ENCODE measurements at places on chromosomes 2 and 18. TPM values are rescaled to one million over a fixed set of nuclear protein-coding genes. Genes with fewer than 3 reads are reported as not detected.

- H3K36me3 ChIP-seq: no peaks in the 10 kb centered on the region
These were observed 6.6 kb downstream of the ATOH8 start for GRCh38 chr2:85760371-85760770.

GRCh38 chr2:159571540-159572260 is 44.6 kb downstream of the BAZ2B start:
- no peaks in the 10 kb centered on the region for H3K27me3 ChIP-seq
- peaks cover 6% of the 10 kb centered on the region for H3K4me1 ChIP-seq
- no peak for DNase-seq

GRCh38 chr2:173062801-173063200 is 12.8 kb upstream of the MAP3K20 start:
- H3K4me1 ChIP-seq: peaks cover 25% of the 10 kb centered on the region
- no peaks in the 10 kb centered on the region for H3K27me3 ChIP-seq
- no peaks in the 10 kb centered on the region for H3K36me3 ChIP-seq
- DNase-seq: peak; percentile 56
- no peak overlapping the region for H3K27ac ChIP-seq
- no peak overlapping the region for H3K4me3 ChIP-seq

DNA sequence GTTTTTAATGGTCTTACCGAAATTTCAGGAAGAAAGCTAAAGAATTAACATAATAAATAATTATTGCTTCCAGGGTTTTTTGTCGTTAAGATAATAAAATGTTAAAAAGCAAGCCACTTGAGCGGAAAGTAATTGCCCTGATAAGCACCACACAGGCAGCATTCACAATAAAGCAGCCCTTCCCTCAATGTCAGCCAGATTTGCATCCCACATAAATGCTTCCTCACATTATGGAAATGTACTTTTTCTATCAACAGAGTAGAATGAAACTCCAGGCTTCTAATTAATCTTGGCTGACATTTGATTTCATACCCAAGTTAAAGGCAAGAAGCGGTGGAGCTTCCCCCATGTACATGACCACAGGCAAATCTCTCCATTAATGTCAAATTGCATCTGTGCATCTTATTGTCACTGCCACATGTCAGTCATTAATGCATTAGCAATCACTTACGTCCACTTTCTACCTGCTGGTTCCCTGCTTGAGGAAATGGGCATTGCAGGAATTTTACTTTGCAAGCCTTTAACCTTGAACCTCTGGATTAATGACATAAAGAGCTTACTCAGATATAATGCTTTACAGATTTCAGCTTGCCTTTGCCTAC is 26.2 kb downstream of the PTPRM start:
- peaks cover 27% of the 10 kb centered on the region for H3K4me1 ChIP-seq
- no peak overlapping the region for H3K4me3 ChIP-seq
- DNase-seq: no peak
- no peaks in the 10 kb centered on the region for H3K36me3 ChIP-seq
- H3K27me3 ChIP-seq: no peaks in the 10 kb centered on the region

GRCh38 chr18:37395138-37395537 is 170.5 kb downstream of the CELF4 start:
- H3K4me1 ChIP-seq: peaks cover 5% of the 10 kb centered on the region
- DNase-seq: no peak
- no peaks in the 10 kb centered on the region for H3K36me3 ChIP-seq

- H3K27ac ChIP-seq: no peak overlapping the region
- no peaks in the 10 kb centered on the region for H3K27me3 ChIP-seq
- no peaks in the 10 kb centered on the region for H3K4me1 ChIP-seq
- no peaks in the 10 kb centered on the region for H3K36me3 ChIP-seq
- H3K4me3 ChIP-seq: no peak overlapping the region
These were observed 279.8 kb downstream of the CELF4 start for GRCh38 chr18:37285825-37286224.

DNA sequence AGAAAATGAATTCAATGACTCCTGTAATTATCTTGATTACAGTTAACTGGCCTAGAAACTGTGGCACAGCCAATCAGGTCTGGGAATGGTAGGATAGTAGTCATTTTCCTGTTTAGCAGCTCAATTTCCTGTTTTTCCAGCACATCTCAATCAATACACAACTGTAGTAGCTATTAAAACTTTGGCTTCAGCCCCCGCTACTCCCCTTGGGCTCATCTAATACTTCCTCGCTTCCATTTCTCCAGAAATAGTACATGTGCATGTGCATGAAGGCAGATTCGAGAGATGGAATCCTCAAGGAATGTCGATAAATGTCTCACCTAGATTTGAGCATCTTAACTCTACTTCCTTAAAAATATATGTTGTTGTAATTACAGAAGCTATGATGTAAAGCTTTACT is 9.7 kb downstream of the COBLL1 start:
- H3K27ac ChIP-seq: no peak overlapping the region
- no peaks in the 10 kb centered on the region for H3K36me3 ChIP-seq
- DNase-seq: no peak
- no peaks in the 10 kb centered on the region for H3K27me3 ChIP-seq
- H3K4me1 ChIP-seq: peaks cover 15% of the 10 kb centered on the region

- no peaks in the 10 kb centered on the region for H3K36me3 ChIP-seq
- no peak for DNase-seq
- peaks cover 83% of the 10 kb centered on the region for H3K27me3 ChIP-seq
- no peak overlapping the region for H3K27ac ChIP-seq
- no peaks in the 10 kb centered on the region for H3K4me1 ChIP-seq
These were observed 1194.7 kb upstream of the CRIM1 start for GRCh38 chr2:35160871-35161270.

DNA sequence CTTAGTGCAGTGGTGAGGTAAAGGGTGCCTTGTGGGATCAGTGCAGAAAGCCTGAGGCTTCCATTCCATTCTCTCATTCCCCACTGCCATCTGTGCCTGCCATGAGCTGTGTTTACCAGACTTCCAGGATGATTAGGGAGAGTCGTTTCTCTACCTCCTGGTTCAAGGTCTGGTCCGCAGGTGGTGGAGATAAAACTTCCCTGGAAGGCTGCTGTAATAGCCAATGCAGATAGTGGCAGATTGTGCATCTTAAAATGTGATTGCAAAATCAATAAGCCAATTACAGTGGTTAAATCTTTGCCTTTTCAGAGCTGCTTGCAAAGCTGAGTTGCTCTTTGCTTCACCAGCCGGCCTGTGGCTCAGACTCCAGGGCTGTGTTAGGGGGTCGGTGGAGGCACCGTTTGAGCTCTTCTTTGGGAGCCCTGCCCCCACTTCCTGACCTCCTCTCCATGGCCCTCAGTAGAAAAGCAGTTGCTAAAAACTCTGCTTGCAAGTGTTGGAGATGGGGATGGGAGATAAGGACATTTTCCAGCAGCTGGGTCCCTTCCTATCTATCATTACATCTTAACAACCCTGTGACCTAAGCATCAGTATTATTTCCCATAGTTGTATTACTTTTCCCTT is 95.2 kb upstream of the HS6ST1 start:
- no peaks in the 10 kb centered on the region for H3K4me1 ChIP-seq
- H3K4me3 ChIP-seq: no peak overlapping the region
- H3K27me3 ChIP-seq: no peaks in the 10 kb centered on the region
- H3K27ac ChIP-seq: no peak overlapping the region
- no peak for DNase-seq

DNA sequence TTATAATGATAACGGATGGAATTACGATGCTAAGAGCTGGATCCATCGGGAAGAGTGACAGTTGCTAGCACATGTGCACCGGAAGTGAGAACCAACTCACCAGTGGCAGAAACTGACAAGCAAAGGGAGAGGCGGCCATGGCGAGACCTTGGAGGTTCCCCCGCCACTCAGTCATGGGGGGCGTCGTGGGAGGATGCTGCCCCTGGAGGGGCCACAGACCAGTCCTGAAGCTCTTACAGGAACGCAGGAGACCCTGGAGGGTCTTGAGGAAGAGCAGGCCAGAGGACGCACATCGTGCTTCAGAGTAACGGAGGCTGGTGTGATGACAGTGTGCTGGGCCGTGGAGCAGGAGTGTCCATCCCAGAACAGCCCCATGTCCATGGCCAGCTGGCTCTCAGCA is 53.1 kb upstream of the KCNG2 start:
- H3K36me3 ChIP-seq: peaks cover 35% of the 10 kb centered on the region
- no peak overlapping the region for H3K27ac ChIP-seq
- DNase-seq: no peak
- no peaks in the 10 kb centered on the region for H3K27me3 ChIP-seq
- H3K4me1 ChIP-seq: no peaks in the 10 kb centered on the region

DNA sequence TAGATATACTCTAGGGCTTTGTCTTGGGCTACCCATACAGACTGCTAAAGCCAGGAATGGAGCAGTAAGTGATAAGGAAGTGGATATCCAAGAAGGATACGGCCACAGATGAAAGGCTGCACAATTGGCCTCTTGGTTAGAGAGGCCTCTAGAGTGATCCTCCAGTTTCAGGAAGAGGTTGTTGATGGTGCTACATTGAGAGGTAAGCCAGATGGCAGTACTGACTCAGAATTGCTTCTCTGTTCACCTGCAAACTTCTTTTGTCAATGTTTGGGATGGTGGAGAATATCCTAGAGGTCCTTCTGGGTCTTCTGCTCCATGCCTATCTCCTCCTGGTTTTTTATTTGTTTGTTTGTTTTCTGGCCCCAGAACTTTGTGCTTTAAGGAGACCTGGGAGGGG is 226.8 kb upstream of the LRRTM1 start:
- H3K4me3 ChIP-seq: no peak overlapping the region
- no peaks in the 10 kb centered on the region for H3K4me1 ChIP-seq
- no peaks in the 10 kb centered on the region for H3K27me3 ChIP-seq
- no peaks in the 10 kb centered on the region for H3K36me3 ChIP-seq

DNA sequence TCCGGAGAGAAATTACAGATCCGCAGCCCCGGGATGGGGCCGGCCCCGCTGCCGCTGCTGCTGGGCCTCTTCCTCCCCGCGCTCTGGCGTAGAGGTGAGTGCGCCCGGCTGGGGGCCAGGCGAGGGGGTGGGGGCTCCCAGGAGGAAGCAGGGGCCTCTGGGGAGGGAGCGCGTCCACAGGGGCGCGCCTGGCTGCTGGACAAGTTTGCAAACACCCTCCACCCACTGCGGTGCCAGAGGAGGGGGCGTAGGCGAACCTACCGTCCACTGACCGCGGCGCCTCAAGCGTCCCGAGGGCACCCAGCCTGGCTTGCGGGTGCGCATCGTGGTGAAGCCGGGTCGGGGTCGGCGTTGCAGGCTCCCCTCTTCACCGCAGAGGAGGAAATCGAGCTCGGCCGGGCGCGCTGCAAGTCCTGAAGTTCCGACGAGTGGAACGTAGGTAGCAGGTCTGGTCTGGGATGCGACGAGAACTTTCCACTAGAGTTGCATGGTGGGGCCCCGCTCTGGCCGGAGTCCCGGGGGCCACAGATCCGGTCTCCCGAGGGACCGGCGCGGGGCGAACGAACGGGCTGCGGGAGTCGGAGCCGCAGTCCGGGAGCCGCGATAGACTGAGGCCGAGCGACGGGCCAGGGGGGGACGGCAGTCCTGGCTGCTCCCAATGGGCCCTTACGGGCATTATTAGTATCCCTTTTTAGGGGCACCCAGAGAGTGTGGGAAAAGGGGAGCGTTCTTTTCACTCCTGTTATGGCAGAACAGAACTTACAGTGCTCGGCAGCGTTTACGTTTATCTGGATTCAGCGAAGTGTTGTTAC is 502 bp downstream of the MERTK start:
- H3K4me1 ChIP-seq: peaks cover 19% of the 10 kb centered on the region
- no peaks in the 10 kb centered on the region for H3K36me3 ChIP-seq

DNA sequence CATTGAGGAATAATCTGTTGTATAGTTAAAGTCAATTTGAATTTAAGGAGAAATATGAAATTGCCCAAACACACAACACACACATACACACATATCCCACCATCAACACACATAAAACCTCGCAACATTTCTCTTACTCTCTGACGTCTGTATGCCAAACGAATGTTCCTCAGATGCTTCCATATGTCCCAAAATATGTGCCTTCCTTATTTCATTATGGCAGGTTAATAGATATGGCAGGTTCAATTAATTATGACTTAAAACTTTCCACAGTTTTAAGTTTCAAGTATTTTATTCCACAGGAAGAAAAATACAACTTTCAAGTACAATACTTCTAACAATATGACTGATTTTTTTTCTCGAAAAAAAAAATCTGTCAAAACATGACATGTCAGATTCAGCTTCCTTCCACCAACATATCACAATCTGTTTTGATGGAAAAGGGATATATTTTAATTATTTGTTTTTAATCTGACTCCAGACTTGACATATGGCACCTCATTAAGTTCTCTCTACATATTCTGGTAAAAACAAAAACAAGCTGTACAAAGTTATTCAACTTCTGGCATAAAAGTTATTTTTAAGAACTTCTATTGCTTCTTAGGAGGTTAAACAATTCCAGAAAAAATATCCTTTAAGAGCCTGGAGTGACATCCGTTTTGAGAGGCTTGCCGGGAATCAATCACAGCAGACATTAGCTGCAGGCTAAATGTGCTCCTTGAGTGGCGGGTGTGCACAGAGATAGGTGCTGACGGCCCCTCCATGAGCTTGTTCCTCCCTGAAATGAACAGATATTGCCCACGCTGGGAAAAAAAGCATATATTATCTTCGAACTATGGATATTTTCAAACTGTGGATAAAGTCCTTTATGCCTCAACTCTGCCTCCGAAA is 812.7 kb downstream of the DCDC2C start:
- no peak for DNase-seq
- H3K36me3 ChIP-seq: no peaks in the 10 kb centered on the region
- no peaks in the 10 kb centered on the region for H3K27me3 ChIP-seq
- no peaks in the 10 kb centered on the region for H3K4me1 ChIP-seq

GRCh38 chr18:45658756-45659155 is 43.5 kb downstream of the SLC14A2 start:
- peaks cover 28% of the 10 kb centered on the region for H3K4me1 ChIP-seq
- peaks cover 6% of the 10 kb centered on the region for H3K36me3 ChIP-seq
- H3K27ac ChIP-seq: peak overlapping the region; percentile 39
- H3K27me3 ChIP-seq: no peaks in the 10 kb centered on the region

DNA sequence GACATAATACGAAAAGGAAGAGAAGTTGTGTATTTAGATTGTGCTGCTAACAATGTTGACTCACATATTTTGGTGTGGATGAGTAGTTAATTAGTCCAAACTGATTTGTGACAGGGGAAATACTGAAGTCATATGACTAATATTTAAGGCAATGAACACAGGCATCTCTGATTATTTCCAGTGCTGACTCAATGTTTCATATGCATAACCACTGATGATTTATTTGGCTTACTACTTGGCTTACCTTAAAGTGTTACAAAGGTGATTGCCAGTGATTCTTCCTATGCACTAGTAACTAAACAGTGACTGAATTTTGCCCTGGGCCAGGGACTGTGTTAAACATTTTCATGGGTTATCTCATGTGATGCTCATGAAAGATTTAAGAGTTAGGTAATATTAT is 722.6 kb downstream of the METTL4 start:
- no peaks in the 10 kb centered on the region for H3K36me3 ChIP-seq
- DNase-seq: peak; percentile 23
- H3K4me1 ChIP-seq: peaks cover 31% of the 10 kb centered on the region
- H3K27ac ChIP-seq: no peak overlapping the region

DNA sequence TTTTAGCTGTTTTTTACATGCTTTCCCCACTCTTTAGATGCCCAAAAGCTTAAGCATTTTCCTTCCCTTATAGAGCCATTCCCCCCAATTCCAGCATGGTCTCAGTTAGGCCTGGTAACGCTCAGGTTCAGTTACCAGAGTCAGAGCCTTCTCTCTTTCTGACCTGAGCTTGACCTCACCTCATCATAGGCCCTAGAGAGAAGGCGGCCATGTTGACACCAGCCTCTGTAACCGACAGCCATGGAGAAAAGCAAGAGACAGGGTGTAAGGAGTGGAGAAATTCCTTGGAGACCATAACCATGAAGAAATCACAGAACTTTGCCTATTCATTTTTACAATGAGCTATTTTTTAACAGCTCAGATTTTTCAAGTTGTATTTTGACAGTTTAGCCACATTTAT is 99.4 kb downstream of the RTN4 start:
- H3K27me3 ChIP-seq: no peaks in the 10 kb centered on the region
- peaks cover 6% of the 10 kb centered on the region for H3K4me1 ChIP-seq
- H3K27ac ChIP-seq: no peak overlapping the region
- DNase-seq: no peak
- no peak overlapping the region for H3K4me3 ChIP-seq

The ATP8B1 gene
- total RNA-seq: 1.4 TPM

The GALNT14 gene
- 4.6 TPM for total RNA-seq

The LINC00305 gene
- not detected for total RNA-seq

The TTN gene
- total RNA-seq: 0.05 TPM

The KLHL30 gene
- total RNA-seq: 0.27 TPM

Data from MCF 10A (cell line).